Stimulated activated CD4-positive, alpha-beta T cell treated with anti-CD3 and anti-CD28 coated beads, Interleukin-4, amount 100 ng/mL, for 4 hours (primary cell): ENCODE measurements at places on chromosomes 7 and 10.

DNA sequence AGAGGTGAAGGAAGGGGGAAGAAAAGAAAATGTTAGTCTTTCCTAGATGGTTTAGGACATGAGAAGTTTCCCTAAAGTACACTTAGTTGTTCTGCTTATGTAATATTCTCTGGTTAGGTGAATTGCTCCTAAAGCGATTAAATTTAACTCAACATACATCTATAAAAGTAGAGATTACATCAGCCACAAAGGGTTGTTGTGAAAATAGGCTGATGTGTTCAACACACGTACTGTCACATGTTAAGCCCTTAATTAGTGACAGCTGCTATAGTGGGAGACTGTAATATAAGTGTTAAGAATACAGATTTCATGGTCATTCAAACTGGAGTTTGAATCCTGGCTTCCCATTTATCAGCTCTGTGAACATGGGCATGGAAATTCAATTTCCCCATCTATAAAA lies 12.8 kb downstream of the HECTD2 start:
- DNase-seq = no peak

DNA sequence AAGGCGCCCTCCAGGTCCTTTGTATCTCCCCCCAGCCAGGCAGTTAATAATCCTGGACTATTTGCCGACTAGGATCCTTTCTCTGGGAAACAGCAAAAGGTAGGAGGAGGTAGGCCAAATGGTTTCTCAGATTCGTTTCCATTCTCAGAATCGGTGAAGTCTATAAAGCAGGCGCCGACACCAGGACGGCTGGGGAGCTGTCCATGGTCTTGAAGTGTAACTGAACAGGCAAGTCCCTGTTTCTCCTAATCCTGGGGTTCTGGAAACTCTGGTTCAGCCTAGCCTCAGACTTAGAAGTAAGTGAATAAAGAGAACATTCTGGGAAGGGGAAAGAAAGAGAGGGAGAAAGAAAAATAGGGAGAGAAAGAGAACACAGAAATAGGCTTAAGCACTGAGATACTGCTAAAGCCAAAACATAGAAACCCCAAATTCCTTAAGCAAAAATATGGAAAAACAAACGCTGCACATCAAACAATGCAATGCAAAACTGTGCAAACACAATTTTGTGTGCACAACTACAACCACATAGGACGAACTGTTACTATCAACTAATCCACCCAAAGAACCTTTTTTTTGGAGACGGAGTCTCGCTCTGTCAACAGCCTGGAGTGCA lies 11.1 kb upstream of the INA start:
- DNase-seq = peak; percentile 14

DNA sequence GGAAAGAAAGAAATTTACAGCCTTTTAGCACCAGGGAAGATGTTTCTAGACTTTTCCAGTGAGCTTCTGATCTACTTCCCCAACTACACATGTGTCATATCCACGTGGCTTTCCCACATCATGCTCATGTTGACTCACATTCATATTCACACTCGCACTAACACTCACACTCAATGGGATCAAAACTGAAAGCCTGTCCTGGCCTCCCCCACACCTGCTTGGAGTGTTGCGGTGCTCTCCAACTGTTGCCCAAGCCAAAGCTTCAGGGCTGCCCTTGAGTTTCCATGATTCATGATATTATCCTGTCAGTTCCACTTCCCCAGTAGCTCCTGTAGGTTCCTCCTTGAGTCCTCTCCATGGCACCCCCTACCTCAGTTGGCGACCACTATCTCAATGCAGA lies 444.4 kb downstream of the GATA3 start:
- DNase-seq = no peak

GRCh38 chr7:137434946-137435345 lies 91.4 kb upstream of the PTN start:
- DNase-seq = no peak

GRCh38 chr10:49163741-49164140 lies 24.4 kb downstream of the TMEM273 start:
- DNase-seq = no peak

DNA sequence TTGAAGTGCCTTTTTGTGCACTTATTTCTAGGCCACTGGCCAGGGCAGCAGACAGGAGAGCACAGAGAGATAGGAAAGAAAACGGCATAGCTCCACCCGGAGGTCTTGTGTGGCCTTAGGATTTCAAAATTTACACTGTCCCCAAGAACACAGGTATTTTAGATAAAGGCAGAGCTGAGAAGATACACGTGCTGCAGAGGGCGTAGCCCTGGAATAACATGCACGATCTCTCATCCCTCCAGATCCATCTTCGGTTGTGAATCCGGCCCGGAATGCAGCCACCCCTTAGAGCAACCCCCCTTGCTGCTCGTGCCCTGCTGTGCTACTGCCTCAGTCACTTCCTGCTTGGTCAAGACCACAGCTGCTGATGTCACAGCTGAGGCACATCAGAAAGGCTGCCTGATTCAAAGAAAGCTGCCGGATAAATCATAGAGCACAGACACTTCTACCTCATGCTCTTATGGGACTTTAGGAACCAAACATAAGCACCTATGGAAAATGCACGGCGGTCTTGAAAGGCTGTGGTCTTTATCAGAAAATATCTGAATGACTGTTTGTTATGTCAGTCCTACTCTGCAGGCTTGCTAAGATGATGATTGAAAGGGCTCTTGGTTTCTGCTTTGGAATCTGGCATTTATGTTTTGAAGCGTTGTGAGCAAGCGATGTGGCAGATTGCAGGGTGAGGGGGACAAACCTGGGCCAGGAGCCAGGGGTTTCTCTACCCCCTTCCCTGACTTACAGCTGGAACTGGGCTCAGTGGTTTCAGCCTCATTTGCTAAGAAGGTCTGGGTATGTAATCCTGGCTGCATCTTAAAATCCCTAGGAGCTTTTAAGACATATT lies 152.0 kb downstream of the SVIL start:
- peak; percentile 8 for DNase-seq

- no peak for DNase-seq
Observed at GRCh38 chr7:50711271-50712175, 71.2 kb downstream of the GRB10 start.

- no peak for DNase-seq
Observed at GRCh38 chr10:131092386-131092785, 219.1 kb downstream of the TCERG1L start.
